Activated naive CD4-positive, alpha-beta T cell (primary cell): ENCODE measurements at places on chromosomes 6 and 20.

- DNase-seq, result no peak
Measured at GRCh38 chr20:24392612-24393011, 76.8 kb upstream of the SYNDIG1 start.

GRCh38 chr6:1027109-1027794, 284.6 kb upstream of the FOXQ1 start:
- no peak for DNase-seq

DNA sequence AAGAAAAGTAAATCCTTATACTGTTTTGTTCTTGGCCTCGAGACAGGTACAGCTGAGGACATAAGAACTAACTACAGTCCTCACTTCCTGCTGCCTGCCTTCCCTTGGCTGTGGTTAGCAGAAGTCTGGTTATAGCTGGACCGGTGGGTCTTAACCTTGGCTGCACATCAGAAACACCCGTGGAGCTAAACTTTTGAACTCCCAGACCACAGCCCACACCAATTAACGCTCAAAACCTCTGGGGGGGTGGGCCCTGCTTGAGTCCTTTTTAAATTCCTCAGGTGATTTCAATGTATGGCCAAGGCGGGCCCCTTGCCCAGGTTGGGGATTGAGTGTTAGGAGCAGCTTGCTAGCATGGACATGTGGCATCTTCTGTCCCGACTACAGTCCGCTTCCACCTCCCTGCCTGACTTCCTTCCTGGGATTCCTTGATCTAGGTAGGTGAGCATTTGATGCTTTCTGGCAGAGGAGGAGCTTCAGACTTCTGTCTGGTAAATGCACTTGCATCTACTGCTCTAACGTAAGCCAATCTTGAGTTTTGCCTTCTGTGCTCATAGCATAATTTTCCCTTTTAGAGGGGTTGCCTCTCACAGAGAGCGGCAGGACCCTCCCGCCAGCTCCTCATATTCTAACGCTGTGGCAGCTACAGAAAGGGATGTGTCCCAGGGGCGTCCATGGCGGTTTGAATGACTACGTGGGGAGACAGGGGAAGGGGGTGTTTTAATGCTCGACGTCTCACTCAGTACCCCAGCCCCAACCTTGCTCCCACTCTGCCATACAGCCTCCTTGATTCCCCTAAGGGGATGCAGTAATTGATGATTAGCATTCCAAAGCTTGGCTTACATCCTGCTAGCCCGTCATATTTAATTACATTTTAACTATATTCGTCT, 390.1 kb downstream of the ZFAND3 start:
- DNase-seq, result no peak

- no peak for DNase-seq
Measured at GRCh38 chr6:163085426-163085825, 329.1 kb upstream of the QKI start.

GRCh38 chr6:9252799-9253198, 817.5 kb upstream of the SLC35B3 start:
- no peak for DNase-seq

- no peak for DNase-seq
Measured at GRCh38 chr6:15346315-15346714, 100.4 kb downstream of the JARID2 start.

- no peak for DNase-seq
Measured at GRCh38 chr20:34369265-34369664, 6.2 kb downstream of the ITCH start.

DNA sequence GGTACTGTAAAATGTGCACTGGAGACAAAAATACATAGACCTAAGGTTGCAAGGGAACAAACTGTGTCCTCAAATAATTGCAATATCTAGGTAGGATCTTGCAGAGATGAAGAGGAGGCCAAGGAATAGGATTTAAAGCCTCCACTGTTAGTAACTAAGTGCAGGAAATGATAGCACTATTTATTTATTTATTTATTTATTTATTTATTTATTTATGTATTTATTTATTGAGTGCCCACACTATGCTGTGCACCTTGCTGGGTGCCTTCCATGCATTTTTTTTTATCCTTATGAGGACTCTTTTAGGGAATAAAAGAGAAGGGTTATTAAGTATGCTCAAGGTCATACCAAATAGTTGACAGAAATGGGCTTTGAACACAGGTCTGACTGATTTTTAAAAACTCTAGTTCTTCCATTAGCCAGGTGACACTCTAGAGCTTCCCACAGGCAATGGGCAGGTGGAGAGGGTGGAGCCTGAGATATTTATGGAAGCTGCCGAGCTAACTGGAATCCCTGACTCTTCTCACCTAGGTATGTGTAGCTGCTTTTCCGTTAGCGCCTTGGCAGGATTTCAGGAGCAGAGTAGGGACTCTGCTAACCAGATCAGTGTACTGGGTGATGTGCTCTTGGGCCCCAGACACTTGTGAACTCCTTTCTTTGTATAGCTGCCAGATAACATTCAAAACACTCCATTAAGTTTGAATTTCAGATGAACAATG, 12.8 kb upstream of the NUP153 start:
- DNase-seq, result no peak

GRCh38 chr20:59736366-59736765, 132.0 kb downstream of the PHACTR3 start:
- no peak for DNase-seq

GRCh38 chr6:39686976-39687375, 38.2 kb downstream of the KIF6 start:
- DNase-seq, result no peak

- no peak for DNase-seq
Measured at GRCh38 chr6:36272234-36272633, 2.4 kb downstream of the PNPLA1 start.
